ENCODE measurements at places on chromosomes 2 and 18. TPM values are rescaled to one million over a fixed set of nuclear protein-coding genes. Genes with fewer than 3 reads are reported as not detected.
A peak's percentile ranks its signal among the peaks of the same experiment; 100 is the strongest.

GRCh38 chr2:45833301-45833967 is 182.0 kb downstream of the PRKCE start:
- DNase-seq = no peak

The SPATA3 gene
- not detected for polyA plus RNA-seq

DNA sequence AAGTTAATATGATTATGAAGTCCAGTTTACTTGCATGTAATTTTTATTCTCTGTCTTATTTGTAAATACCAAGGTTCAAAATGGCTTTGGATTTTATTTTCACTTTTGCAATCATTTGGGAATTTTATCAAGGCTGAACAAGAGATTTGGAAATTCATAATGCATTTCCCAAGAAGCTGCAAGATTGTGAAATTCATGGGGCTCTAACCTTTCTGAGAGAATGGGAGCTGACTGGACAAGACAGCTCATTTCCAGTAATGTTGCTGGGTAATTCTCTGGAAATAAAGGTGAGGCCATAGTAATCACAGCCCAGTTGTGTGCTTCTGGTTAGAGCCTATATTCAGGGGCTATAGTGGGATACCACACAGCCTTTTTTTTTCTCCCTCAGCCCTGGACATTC is 21.5 kb upstream of the NABP1 start:
- DNase-seq = no peak

- DNase-seq = no peak
These were observed 29.6 kb downstream of the M1AP start for GRCh38 chr2:74618410-74619083.

- DNase-seq = no peak
These were observed 4.4 kb upstream of the KLHL29 start for GRCh38 chr2:23380562-23381065.

- no peak for DNase-seq
These were observed 740.8 kb upstream of the HS6ST1 start for GRCh38 chr2:129059476-129059875.

DNA sequence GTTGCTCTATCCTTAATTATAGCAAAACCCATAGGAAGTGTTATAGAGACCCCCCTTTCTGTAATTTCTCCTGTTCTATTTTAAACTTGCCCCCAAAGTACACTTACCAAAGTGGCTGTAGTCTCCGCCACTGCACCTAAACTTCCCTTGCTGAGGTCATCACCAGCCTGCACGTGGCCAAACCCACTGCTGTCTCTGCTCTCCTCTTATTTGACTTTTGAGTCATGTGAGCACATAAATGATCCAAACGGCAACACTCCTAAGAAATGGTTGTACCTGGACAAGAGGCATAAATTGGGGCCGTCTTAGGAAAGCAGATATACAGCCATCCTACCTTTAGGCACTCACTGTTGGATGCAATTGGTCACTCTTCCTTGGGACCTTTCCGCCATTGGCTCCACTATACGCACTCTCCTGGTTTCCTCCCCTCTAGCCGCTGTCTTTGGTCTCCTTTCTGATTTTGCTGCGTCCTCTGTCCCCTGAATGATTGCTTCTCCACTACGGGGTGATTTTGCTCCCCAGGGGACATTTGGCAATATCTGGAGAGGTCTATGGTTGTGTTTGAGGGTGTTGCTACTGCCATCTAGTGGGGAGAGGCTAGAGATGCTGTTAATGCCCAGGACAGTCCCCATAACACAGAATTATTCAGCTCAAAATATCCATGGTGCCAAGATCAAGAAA is 19.2 kb upstream of the IL36G start:
- DNase-seq = peak; percentile 26

The CFC1B gene
- polyA plus RNA-seq = not detected

The FAM237A gene
- polyA plus RNA-seq = not detected

- no peak for DNase-seq
These were observed 27.9 kb upstream of the TYMS start for GRCh38 chr18:629269-630150.

- DNase-seq = no peak
These were observed 55.6 kb upstream of the IMP4 start for GRCh38 chr2:130286983-130287655.

GRCh38 chr18:56977309-56977708 is 169.6 kb upstream of the BOD1L2 start:
- DNase-seq = no peak

The APOB gene
- polyA plus RNA-seq = 1.5 TPM

The CD28 gene
- polyA plus RNA-seq = 2.0 TPM

- no peak for DNase-seq
These were observed 42.9 kb downstream of the ZNF385B start for GRCh38 chr2:179818546-179818945.

- DNase-seq = no peak
These were observed 15.4 kb downstream of the HS6ST1 start for GRCh38 chr2:128303095-128303791.

- DNase-seq = no peak
These were observed 10.7 kb downstream of the DPP4 start for GRCh38 chr2:162063281-162063680.

DNA sequence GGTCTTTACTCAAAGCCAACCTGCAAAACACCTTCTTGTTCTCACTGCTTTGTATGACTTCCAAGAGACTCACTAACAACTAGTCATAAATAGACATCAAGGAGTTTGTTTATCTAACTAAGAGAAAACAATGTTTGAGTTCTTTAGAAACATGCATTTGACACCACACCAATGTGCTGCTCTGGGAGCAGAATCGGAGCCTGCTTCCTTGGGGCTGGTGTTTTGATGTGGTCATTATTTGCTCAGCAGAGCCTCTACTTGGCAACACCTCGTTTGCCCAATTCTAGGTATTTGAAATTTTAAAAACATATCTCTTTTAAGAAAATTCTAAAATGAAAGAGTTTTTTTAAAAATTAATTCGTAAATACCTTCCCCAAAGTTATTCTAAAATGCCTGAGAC is 167.5 kb downstream of the BCL2 start:
- DNase-seq = no peak

The STK17B gene
- polyA plus RNA-seq = 11.7 TPM

The DHRS9 gene
- polyA plus RNA-seq = 1.6 TPM

The FAM124B gene
- polyA plus RNA-seq = 3.1 TPM

The CPO gene
- 1.1 TPM for polyA plus RNA-seq

The MOCOS gene
- 0.82 TPM for polyA plus RNA-seq

DNA sequence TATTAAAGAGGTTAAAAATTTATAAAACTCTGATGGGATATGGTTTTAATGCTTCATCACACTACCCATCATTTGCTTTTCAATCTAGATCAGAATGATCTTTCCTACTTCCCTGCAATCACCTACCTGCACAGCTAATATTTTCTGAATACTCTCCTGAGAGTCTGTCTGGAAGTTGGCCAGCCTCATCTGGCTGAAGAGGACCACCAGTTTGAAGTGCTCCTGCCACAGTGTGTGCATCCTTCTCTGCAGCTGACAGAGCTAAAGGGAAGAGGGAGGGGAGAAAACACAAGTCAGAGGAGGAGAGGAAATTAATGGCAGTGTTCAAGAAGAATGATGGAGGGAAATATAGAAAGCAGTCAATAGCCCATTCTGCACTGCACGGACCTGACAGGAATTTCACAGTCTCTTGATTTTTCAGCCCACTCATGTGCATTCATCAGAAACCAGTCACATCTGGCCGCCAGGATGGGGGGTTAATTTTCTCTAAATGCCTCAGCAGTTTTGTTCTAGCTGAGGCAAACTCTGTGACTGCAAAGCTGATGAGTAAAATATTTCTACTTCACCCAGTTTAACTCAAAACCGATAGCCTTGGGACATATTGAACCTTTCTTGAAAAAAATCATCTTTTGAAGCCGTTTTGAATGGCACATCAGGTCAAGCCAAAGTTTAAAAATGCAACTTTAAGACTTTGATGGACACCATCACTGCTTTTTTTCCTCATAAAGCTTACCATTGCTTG is 201.8 kb upstream of the KLHL14 start:
- DNase-seq = no peak

DNA sequence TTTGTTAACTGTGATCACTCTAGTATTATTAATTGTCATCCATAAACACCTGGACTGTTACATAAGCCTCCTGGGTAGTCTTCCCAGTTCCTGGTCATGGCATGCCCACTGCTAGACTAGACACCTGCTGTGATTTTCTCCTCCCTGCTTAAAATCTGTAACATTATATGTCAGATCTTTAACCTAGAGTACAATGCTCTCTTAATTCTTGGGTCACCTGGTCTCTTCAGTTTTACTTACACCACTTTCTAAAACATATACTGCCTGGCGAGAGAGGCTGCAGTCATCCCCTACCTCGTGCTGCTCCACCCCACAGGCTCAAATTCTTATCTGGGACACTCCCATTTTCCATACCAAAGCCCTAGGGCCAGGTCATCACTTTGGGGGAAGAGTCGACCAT is 161.3 kb downstream of the CDH2 start:
- DNase-seq = no peak

The RANBP2 gene
- 65.0 TPM for polyA plus RNA-seq

- DNase-seq = no peak
These were observed 101.9 kb downstream of the FOXI3 start for GRCh38 chr2:88350331-88351248.

DNA sequence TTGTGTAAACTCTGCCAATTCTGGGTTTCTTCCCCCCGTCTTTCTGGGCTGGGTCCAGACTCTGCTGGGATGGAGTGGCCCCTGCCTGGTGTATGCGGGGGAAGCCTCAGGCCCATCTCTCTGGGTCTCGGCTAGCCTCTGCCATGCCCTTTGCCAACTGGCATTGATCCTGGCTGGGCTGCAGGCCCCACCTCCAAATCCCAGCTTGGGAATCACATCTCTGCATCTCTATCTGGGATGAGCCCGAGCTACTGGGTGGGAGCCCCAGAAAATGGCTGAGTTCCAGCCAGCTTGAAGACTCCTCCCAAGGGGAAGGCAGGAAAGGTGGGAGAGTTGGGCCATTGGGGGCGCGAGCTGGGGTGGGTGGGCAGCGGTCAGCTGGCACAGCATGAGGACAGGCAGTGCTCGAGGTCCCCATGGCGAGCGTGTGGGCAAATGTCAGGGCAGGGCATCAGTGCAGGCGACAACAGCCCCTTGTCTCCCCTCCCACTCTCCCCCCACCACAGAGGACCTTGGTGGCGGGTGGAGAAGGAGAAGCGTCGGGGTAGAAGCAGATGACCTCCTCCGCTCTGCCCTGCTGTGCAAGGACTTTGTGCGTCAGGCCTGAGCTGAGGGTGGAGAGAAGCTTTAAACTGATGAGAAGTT is 139.4 kb downstream of the ASB1 start:
- DNase-seq = no peak

- no peak for DNase-seq
These were observed at the start of gene PRKD3 for GRCh38 chr2:37324786-37325624. Gene PRKD3, minus strand, starts transcription at chr2:37324833. Its CDS starts 8,309 bp downstream, at chr2:37316524.

- DNase-seq = no peak
These were observed 158.6 kb downstream of the PIK3C3 start for GRCh38 chr18:42113529-42114191.

The ANKRD29 gene
- polyA plus RNA-seq = 0.47 TPM

DNA sequence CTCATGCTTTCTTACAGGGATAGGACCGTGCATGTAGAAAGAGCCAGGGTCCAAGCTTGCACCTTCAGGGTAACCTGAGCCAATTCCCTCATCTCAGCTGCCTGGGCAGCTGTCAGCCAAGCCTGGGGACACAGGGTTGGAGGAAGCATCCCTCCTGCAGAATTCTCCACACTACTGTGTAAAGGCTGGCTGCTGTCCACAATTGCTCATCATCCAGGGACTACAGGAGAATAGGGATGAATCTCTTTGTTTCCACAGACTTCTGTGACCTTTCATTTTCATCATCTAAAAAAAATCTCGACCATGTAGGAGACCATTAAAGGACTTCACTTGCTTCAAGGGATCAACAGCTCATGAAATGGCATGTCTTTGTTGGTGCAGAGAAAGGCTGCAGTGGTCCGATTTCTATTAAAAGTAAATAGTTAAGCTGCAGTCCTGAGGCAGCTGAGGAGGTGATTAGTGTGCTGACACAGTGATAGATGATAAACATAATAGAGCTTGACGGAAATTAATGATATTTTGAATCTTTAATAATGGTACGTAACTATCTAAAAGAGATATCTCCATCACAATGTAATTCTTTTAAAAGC is 74.4 kb upstream of the COPS8 start:
- DNase-seq = no peak

DNA sequence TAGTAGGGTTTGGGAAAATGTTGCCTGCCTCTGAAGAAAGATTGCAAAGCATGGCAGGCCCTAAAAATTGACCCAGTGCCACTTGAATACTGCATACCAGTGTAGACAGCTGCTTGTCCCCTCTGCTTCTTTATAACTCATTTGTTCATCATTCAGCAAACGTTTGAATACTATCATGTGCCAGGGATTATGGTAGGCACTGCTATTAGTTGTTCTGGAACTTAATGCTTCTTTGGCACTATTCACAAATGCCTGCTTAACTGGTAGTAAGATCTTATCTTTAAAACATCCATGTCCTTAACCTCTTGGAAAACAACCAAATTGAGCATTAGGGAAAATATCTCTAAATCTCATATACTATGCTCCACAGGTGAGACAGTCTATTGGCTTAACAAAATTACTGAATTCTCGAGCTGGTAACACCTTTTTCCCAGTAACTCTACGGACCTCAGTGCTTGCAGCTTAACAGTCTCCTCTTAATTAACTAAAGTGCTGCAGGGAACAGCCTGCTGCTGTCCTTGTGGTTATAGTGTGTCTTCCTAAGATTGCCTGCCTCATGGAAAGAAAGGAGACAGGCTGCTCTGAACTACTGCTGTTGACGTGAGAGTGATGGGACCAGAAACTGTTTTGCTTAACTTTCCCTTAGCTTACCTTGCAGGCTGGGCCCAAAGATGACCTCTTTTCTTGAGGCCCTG is 93.2 kb downstream of the MIB1 start:
- DNase-seq = no peak

- DNase-seq = no peak
These were observed 2111.5 kb upstream of the PIK3C3 start for GRCh38 chr18:39843546-39843945.

The BOK gene
- polyA plus RNA-seq = 32.1 TPM

The DOK6 gene
- polyA plus RNA-seq = 17.5 TPM

- no peak for DNase-seq
These were observed 37.4 kb downstream of the MRPL44 start for GRCh38 chr2:223994562-223995162.

The CCDC68 gene
- polyA plus RNA-seq = 9.5 TPM

GRCh38 chr18:77058290-77058835 is 74.2 kb downstream of the MBP start:
- no peak for DNase-seq

All from right renal pelvis (tissue), 4 donors.